ENCODE measurements at places on chromosomes 7 and 10.

DNA sequence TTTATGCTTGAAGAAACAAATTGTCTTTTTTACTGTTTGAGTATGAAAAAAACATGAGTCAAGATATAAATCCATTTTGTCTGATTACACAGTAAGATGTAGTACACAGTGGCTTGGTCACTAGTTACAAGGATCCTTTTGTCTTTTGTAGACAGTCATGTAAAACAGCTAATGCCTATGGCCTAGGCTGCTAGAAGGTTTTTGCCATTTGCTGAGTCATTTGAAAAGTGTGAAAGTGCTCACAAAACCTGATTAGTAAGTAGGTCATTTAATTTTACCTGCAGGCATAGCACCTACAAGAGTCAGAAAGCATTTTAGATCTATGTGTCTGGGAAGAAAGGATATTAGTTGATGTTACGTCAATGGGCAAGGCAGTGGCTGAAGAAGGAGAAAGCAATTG is 819.4 kb downstream of the MAGI2 start:
- no peak for DNase-seq

GRCh38 chr10:124217906-124218804 is 124.8 kb upstream of the CHST15 start:
- DNase-seq = no peak

DNA sequence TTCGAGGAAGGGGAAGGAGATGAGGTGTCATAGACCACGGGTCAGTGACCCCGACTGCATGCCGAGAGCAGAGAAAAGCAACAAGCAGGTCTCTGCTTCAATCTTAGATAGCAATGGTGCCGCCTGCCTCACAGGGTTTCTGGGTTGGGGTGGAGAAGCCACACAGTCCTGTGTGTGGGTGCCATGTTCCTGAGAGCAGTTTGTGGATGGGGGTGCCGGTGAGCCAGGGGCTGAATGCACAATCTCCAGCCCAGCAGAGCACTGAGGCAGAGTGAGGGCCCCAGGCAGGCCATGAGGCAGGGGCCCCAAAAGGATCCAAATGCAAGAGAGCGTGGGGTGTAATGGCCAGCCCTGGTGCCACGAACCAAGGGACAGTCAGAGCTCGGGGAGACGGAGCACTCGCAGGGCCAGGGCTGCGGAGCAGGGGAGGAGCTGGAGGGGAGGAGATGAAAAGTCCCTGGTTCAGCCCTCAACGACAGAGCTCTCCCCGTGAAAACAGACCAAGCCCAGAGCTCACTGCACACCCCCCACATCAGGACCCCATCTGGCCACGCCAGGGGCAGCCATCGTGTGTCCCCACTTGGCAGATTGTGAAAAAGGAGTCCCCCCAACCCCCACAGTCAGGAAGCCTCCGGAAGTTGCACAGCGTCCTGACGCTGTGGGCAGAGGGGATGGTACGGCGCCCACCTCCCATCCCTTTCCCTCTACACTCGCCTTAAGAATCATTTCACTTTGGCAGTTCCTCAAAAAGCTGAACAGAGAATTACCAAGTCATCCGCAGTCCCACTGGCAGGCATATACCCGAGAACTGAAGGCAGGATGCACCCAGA is 19.9 kb downstream of the WDR86 start:
- DNase-seq = no peak

DNA sequence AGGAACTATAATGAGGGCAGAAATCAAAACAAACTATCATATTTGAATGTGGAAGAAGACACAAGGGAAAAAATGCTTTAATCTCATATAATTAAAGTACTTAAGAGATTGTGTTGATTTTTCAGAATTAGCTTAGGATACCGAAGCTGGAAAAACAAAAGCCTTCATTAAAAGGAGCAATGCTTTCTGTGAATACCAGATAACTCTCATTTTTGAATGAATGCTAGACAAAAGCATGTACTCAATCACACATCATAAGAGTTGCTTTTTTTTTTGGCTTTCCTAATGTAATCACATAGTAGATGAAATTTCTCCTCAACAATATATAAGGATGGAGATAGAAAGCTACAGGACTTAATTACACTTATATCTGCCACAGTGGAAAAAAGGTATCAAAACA is 43.3 kb downstream of the CADPS2 start:
- DNase-seq = no peak

GRCh38 chr7:151432658-151433521 is 7.1 kb downstream of the CRYGN start:
- DNase-seq = no peak

DNA sequence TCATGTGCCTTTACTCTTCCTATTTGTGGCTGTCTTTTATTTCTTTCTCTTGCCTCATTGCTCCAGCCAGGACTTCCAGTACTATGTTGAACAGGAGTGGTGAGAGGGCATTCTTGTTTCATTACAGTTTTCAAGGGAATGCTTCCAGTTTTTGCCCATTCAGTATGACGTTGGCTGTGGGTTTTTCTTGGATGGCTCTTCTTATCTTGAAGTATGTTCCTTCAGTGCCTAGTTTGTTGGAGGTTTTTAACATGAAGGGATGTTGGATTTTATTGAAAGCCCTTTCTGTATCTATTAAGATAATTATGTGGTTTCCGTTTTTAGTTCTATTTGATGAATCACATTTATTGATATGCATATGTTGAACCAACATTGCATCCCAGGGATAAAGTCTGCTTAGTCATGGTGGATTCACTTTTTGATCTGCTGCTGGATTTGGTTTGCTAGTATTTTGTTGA is 96.8 kb downstream of the GLCCI1 start:
- DNase-seq = no peak

DNA sequence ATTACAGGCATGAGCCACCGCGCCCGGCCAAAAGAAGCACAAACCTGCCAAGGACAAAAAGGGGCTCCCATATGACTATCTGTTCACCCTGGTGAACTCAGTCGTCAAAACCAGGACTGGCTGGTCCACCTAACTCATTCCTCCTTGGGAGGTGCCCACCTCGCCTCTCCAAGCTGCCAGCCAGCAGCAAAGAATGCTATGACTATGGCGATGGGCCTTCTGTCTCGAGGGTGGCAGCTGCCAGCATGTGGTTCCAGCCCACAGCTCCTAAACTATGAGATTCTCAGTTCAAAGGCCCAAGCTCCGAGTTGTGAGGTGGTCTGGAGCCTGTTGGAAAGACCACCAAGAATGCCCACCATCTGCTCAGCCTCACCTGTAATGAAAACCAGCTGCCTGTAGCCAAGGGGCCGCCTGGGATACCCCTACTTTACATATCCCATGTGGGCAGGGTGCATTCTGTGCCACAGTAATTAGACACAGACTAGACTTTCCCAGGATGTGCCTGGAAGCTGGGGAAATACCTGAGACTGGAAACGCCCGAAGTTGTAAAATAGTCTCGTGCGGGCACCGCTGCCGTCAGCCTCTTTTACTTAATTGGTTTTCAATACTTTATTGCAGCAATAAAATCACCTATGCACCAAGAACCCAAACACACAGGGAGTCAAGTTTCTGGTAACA is 71.1 kb downstream of the ZRANB1 start:
- DNase-seq = no peak

GRCh38 chr7:151017953-151018420 is 6.3 kb downstream of the ATG9B start:
- peak; percentile 71 for DNase-seq

- DNase-seq = no peak
Measured at GRCh38 chr7:72037516-72037915, 374.6 kb downstream of the CALN1 start.
